ENCODE measurements at places on chromosomes 16 and 17.
A peak's percentile ranks its signal among the peaks of the same experiment; 100 is the strongest.

DNA sequence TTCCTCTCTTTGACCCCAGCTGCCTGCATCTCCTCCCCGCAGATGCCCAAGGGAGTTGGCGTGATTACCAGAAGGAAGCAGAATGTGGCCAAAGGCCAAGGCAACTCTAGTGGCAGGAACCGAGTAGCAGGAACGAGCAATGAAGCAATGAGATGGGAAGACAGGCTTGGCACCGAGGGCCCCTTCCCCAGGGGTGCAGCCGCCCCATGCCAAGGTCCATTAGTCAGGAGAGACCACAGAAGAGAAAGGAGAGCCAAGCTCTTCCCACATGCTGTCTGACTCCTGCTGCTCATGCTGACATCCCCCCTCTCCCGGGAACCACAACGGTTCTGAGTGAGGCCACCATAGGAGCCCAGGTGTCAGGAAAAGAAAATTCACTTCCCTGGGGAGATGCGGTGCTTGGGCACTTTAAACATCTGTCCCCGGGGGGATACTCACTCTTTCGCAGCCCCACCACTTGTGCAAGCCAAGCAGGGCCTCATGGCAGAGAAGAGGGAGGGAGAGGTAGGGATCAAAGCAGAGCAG is 67.4 kb downstream of the MYO18A start:
- DNase-seq = no peak

- no peak for DNase-seq
These were observed 21.2 kb downstream of the ADAD2 start for GRCh38 chr16:84212154-84212553.

DNA sequence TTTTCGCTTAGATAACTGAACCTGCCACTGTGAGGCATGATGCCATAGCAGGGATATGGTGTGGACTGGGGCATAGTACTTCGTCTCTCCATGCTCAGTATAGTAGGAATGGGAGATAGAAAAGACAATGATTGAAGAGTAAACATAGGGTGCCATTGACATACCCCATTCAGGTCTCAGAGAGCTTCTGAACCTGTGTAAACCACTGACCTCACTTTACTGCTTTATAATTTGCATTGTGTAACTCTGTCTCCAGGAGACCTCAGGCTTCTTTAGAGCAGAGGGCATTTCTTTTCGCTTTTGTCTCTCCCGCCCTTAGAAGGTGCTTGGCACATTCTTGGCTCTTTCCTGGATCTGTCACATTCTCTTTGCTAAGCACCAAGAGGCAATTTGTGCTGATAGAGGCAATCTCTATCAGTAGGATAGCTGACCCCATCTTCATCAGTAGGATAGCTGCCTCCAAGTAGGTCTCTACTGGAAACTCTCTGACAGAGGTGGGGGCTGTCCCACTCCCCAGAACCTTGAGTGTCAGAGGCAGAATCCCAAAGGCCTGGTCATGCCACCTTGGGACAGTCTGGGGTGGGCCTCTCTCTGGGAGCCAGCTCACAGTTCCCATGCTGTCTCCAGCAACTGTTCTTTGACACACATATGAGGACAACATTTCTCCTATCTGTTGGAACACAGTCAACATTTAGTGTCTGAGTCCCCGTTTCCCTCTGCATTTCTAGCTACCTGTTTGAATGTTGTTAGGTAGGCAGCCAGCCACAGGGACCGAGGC is 181.9 kb downstream of the UTP18 start:
- no peak for DNase-seq

DNA sequence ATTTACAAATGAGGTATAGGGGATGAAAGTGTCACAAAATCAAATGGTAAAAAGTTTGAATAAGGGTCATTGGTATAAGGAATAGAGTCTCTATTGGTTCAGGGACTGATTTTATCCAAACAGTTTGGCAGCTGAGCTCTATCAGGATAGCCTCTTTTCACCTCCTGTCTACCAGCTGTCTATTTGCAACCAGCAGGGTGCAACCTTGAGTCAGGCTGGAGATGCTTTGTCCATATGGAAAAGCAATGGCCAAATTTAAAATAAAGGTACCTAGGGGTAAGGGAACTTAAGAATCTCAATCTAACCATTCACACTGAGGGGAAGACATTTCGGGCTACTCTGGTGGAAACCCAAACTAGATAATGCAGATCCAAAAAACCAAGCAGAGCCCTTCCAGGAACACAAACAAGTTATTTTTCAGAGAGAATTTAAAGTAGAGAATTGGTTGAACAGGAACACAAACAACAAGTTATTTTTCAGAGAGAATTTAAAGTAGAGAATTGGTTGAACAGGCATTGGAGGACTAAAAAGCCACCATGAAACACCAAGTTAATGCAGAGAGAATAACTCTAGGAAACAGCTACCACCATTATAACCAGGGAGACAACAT is 12.6 kb upstream of the CA10 start:
- DNase-seq = no peak

GRCh38 chr16:22207715-22208360 is 1.8 kb downstream of the EEF2K start:
- no peak for DNase-seq

GRCh38 chr16:27169511-27170071 is 33.7 kb upstream of the KDM8 start:
- DNase-seq = peak; percentile 34

DNA sequence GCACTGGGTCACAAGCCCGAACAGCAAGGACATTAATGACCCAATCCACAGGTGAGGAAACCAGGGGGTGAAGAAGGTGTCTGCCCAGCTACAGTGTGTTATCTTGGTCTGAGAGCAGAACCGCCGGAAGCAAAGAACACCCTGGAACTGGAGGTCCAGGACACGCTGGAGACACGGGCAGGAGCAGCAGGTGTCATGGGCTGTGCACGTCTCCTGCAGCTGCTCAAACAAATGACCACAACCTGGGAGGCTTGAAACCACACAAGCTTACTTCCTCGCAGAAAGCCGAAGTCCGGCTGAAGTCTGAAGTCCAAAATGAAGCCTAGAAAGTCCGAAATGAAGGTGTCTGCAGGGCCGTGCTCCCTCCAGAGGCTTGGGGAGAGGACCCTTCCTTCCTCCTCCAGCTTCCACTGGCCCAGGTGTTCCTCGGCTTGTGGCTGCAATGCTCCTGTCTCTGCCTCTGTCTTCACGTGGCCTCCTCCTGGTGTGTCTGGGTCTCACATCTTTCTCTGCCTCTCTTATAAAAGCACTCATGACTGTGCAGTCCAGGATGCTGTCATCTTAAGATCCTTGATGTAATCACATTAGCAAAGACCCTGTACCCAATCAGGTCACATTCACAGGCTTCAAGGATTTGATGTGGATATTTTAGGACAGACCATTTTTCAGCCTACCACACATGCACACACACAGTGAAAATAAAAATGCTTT is 351.2 kb downstream of the C16orf95 start:
- DNase-seq = no peak

- DNase-seq = no peak
These were observed 33.4 kb upstream of the IL34 start for GRCh38 chr16:70612931-70613330.

DNA sequence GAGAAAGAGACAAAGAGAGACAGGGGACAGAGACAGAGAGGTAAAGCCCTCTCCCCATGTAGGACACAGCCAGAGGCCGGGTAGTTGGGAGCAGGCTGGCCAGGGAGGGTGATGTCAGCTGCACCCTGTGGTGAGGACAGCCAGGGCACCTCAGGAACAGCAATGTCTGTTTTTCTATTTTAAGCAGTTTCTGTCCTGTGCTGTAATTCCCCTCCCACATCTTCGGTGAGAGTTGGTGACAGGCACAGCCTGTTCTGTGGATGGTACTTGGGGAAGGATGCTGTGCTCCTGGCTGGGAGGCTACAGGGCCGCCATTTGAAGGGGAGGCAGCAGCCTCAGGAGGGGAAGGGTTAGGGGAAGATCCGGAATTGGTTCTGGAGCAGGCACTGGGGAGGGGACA is 163.5 kb downstream of the SDK2 start:
- DNase-seq = no peak

- DNase-seq = no peak
These were observed 20.2 kb downstream of the TSPOAP1 start for GRCh38 chr17:58308173-58308984.

- no peak for DNase-seq
These were observed 19.1 kb upstream of the NTN1 start for GRCh38 chr17:9002227-9002605.

DNA sequence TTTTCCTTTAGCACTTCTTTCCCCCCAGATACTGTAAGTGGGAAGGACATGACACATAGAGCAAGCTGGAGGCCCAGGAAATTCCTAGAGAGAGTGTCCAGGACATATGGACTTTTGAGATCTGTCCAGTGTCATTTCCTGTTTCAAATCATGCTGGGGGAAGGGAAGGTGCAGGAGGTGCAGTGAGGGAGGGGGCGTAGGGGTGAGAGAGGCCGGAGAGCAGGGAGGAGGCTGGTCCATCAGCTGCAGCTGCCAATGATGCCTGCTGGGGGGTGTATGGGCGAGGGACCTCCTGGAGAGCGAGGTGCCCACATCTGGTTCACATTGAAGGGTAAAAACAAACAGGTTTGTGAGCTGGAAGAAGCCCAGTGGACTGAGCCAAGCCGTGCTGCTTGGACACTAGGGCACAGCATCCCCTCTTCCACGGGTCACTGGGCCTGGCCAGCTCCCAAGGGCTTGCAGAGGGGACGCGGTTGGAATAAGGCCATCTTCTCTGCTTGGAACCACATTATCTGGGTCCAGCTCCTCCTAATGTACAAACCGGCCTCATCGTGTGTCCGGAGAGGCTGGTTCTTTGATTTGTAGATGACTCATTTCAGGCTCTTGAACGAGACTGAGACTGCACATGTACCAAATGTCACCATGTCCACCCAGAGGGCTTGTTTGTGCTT is 70.4 kb upstream of the SMURF2 start:
- no peak for DNase-seq

DNA sequence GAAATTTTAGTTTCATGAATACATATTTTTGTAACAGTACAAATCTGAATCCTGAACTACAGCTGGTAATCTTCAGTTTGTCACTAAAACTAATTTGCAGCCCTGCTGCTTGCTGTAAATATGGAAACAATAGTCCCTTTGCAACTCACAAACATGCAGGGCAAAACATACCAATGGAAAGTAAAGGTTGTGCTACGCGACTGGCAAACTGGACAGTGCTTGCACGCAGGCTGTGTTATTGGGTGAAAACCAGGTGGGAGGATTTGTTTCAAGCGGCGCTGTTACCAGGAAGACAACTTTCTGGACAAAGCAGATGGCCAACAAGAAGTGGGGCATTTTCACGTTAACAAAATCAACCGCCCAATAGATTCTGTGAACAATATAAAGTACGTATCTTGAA is 93.5 kb downstream of the CDYL2 start:
- DNase-seq = no peak

- DNase-seq = no peak
These were observed 26.3 kb upstream of the OR4D1 start for GRCh38 chr17:58121925-58122324.

DNA sequence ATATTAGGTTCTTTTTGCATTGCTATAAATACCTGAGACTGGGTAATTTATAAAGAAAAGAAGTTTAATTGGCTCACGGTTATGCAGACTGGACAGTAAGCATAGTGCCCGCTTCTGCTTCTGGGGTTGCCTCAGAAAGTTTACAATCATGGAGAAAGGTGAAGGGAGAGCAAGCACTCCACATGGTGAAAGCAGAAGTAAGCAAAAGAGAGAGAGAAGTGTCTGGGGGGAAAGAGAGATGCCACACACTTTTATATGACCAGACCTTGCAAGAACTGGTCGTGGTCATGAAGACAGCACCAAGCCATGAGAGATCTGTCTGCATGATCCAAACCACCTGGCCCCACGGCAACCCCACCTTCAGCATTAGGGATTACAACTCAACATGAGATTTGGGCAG is 45.4 kb downstream of the KCNJ16 start:
- DNase-seq = no peak

- no peak for DNase-seq
These were observed 103.6 kb upstream of the C16orf82 start for GRCh38 chr16:26963109-26963508.

- no peak for DNase-seq
These were observed 13.1 kb upstream of the C16orf87 start for GRCh38 chr16:46843898-46844642.

DNA sequence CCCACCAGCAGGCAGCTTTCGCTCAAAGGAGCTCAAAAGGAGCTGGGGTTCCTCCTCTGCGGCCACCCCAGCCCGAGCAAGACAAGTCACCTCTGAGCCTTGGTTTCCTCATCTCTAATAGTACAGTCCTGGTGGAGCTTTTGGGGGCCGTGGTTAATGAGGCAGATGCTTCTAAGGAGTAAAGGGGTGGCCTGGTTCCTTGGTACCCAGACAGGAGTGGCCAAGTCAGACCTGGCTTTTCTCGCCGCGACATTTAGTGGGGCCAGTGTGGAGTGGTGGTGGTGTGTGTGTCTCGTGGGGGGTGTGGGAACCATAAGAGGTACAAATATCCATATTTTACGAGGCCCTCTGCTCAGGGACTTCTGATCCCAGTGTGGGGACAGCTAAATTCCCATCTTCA is 6.7 kb downstream of the FOXF1 start:
- DNase-seq = no peak

GRCh38 chr17:8994319-8994718 is 27.0 kb upstream of the NTN1 start:
- no peak for DNase-seq

DNA sequence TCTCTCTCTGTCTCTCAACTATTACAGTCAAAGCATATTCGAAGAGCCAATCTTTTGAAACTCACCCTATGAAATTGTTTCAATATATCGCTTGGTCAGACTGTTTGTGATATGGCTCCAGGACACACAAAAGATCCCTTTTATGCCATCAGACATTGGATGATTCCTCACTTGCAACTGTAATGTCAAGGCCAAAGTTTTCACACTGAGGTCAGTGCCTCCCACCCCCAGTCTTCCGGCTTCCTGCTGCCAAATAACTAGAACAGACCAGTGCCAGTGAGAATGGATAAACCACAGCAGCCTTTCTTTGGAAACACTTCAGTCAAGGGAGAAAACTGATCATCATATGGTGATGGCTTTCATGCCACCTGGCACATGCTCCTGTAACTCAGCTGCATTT is 321.9 kb upstream of the ZFHX3 start:
- no peak for DNase-seq

DNA sequence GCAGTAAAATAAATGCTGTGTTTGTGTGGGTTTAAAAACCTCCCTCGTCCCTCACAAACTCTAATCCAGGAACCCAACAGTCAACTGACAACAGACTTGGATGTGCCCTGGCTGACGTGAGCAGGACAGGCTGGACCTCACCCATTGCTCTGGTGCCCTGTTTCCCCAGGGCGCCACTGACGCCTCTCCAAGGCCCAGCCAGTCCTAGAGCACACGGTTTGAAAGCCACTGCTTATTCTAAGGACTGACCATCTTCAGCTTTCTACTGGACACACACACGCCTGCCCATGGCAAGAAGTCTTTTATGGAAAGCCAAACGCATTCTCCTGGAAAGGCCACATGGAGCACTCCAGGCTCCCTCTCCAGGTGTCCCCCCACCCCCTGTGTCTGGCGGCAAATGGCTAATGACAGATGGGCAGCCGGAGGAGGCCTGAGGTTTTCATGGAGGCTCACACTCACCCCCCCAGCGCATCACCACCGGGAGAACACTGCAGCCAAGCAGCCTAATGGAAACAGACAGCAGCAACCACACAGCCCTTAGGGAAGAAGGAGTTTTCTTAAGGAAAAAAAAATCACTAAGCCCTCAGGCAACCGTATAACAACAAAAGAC is 319.2 kb downstream of the SOX9 start:
- DNase-seq = no peak

GRCh38 chr16:78376452-78376851 is 277.0 kb downstream of the WWOX start:
- no peak for DNase-seq

- DNase-seq = no peak
These were observed 57.1 kb upstream of the WSB1 start for GRCh38 chr17:27236717-27237315.
